ENCODE measurements at places on chromosomes 2 and 18.
A peak's percentile ranks its signal among the peaks of the same experiment; 100 is the strongest.

GRCh38 chr2:46461011-46461674, 18.2 kb upstream of the TMEM247 start:
- H3K4me1 ChIP-seq = peaks cover 7% of the 10 kb centered on the region
- peak; percentile 85 for DNase-seq
- no peak overlapping the region for H3K27ac ChIP-seq
- H3K27me3 ChIP-seq = no peaks in the 10 kb centered on the region
- no peaks in the 10 kb centered on the region for H3K36me3 ChIP-seq

- H3K27me3 ChIP-seq = peaks cover 15% of the 10 kb centered on the region
- H3K36me3 ChIP-seq = no peaks in the 10 kb centered on the region
- no peak for DNase-seq
These were observed 34.8 kb downstream of the TNS1 start for GRCh38 chr2:217968023-217968422.

DNA sequence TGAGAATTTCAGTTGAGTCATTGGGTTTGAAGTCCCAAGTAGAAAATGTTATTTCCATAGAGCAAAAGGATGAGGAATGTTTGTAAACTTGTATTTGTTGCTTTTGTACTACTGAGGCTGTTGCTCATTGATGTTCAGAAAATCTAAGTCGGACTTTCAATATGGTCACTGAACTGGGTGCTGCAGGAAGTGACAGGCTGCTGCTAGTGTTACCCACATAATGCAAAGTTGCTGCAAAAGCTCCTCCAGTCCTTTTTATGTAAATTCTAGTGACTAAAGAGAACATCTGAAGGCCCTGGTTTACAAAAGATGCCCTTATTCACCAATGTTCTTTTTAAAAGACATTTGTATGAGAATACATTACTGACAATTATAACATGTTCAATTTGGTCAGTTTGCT, 131.1 kb upstream of the FAM98A start:
- H3K27me3 ChIP-seq = no peaks in the 10 kb centered on the region
- no peaks in the 10 kb centered on the region for H3K4me1 ChIP-seq
- no peak overlapping the region for H3K4me3 ChIP-seq
- no peaks in the 10 kb centered on the region for H3K36me3 ChIP-seq
- no peak for DNase-seq

GRCh38 chr2:64447317-64448040, 6.5 kb upstream of the LGALSL start:
- H3K4me1 ChIP-seq = peaks cover 3% of the 10 kb centered on the region
- H3K4me3 ChIP-seq = no peak overlapping the region
- no peak for DNase-seq
- no peak overlapping the region for H3K27ac ChIP-seq

DNA sequence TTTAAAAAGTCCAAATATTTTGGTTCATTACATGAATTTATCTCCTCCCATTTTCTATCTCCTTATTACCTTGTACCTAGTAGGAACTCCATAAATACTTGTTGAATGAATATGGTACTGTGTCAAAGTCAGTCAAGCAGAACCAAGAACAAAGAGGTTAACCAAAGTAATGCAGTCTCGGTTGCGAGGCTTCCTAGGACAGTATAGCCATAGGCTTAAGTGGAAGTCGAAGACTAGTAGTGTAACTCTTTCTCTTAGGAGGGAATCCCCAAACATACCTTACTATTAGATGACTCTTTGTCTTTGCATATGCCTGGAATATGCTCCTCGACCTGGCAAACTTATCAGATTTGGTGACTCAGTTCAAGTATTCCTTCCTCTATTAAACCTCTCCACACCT, 4.8 kb downstream of the LIPT1 start:
- no peaks in the 10 kb centered on the region for H3K27me3 ChIP-seq
- no peak for DNase-seq
- H3K27ac ChIP-seq = no peak overlapping the region
- peaks cover 3% of the 10 kb centered on the region for H3K36me3 ChIP-seq
- H3K4me1 ChIP-seq = peaks cover 19% of the 10 kb centered on the region
- no peak overlapping the region for H3K4me3 ChIP-seq

DNA sequence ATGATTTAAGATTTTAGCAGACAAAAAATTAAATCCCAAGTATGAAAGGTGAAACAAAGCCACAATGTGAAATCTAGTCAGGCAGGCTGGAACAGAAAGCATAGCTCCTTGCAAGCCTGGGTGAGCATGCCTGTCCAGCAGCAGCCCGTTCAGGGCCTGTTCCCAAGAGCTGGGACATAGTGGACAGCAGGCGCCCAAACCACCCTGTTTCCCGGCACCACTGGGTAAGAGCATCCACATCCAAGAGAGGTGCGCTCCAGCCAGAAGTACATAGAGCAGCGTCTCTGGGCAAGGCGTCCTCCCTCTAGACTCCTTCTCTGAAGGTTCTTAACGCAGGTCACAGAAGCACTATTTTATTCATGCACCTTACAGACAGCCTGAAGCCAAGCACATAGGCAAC, 80.8 kb downstream of the DNER start:
- no peaks in the 10 kb centered on the region for H3K36me3 ChIP-seq
- peaks cover 13% of the 10 kb centered on the region for H3K27me3 ChIP-seq
- DNase-seq = no peak
- no peak overlapping the region for H3K4me3 ChIP-seq
- no peak overlapping the region for H3K27ac ChIP-seq

- no peak overlapping the region for H3K4me3 ChIP-seq
- no peaks in the 10 kb centered on the region for H3K4me1 ChIP-seq
- DNase-seq = no peak
- H3K36me3 ChIP-seq = no peaks in the 10 kb centered on the region
- no peaks in the 10 kb centered on the region for H3K27me3 ChIP-seq
- no peak overlapping the region for H3K27ac ChIP-seq
These were observed 332.3 kb upstream of the FIGN start for GRCh38 chr2:164068063-164068462.

- H3K36me3 ChIP-seq = no peaks in the 10 kb centered on the region
- DNase-seq = no peak
- H3K4me1 ChIP-seq = no peaks in the 10 kb centered on the region
- no peak overlapping the region for H3K27ac ChIP-seq
- H3K4me3 ChIP-seq = no peak overlapping the region
These were observed 851.8 kb upstream of the CRIM1 start for GRCh38 chr2:35503738-35504199.

DNA sequence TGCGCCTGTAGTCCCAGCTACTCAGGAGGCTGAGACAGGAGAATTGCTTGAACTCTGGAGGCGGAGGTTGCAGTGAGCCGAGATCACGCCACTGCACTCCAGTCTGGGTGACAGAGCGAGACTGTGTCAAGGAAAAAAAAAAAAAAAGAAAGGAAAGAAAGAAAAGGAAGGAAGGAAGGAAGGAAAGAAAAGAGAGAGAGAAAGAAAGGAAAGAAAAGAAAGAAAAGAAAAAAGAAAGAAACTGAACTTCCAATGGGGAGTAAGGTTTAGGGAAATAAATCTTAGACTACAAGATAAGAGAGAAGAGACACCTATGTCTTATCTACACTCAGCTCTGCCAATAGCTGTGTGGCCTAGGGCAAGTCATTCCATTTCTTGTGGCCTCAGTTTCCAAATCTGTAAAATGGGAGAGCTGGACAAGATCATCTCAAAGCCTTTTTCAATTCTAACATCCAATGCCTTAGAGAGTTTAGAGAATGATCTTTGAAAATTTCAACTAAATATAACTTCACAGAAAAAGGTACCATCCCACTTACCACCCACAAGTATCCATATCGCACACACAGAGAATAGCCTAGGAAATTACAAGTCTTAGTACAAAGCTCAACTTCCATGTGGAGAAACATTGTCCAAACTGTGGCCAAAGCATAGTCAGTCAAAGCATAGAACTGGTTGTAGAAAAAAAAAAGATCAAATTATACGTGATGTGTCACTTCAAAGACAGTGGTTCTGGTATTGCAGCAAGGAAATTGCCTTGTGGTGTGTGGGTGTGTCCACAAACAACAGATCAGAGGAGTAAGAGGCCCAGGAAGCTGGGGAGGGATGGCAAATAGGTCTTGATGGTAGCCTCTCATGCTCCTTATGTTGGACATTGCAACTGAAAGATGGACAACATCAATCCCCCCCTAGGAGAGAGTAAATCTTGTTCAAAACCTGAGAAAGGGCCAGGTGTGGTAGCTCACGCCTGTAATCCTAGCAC, 42.4 kb downstream of the SLC14A2 start:
- peaks cover 31% of the 10 kb centered on the region for H3K4me1 ChIP-seq
- H3K4me3 ChIP-seq = no peak overlapping the region
- no peak overlapping the region for H3K27ac ChIP-seq
- no peaks in the 10 kb centered on the region for H3K36me3 ChIP-seq
- peak; percentile 53 for DNase-seq

- H3K4me1 ChIP-seq = peaks cover 12% of the 10 kb centered on the region
- peaks cover 27% of the 10 kb centered on the region for H3K27me3 ChIP-seq
- H3K36me3 ChIP-seq = no peaks in the 10 kb centered on the region
- H3K27ac ChIP-seq = no peak overlapping the region
These were observed 28.3 kb upstream of the INSIG2 start for GRCh38 chr2:118059919-118060478.

GRCh38 chr2:100046961-100047947, 95.1 kb downstream of the AFF3 start:
- no peaks in the 10 kb centered on the region for H3K36me3 ChIP-seq
- no peak overlapping the region for H3K27ac ChIP-seq
- no peaks in the 10 kb centered on the region for H3K27me3 ChIP-seq
- no peaks in the 10 kb centered on the region for H3K4me1 ChIP-seq
- no peak for DNase-seq

DNA sequence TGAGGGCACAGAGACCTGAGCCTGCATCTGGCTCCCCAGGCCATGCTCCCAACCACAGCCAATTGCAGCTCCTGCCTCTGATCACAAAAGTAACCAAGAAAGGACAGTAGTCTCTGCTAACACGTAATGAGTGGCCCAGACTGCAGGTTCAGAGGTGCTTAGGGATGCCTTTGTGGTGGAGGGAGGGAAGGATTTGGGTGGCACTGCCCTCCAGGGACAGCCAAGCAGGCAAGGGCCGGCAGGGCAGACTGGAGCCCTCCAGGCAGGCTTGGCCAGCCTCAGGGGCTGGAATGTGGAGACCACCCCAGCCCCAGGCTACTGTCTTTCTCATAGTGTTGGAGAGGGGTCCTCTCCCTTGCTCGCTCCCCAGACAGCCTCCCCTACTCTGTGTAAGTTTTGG, 114.5 kb upstream of the SMAD2 start:
- H3K4me3 ChIP-seq = no peak overlapping the region
- no peak overlapping the region for H3K27ac ChIP-seq
- H3K27me3 ChIP-seq = no peaks in the 10 kb centered on the region
- no peak for DNase-seq
- H3K4me1 ChIP-seq = no peaks in the 10 kb centered on the region
- no peaks in the 10 kb centered on the region for H3K36me3 ChIP-seq

- H3K4me3 ChIP-seq = no peak overlapping the region
- no peak overlapping the region for H3K27ac ChIP-seq
- H3K27me3 ChIP-seq = peaks cover 56% of the 10 kb centered on the region
- peaks cover 9% of the 10 kb centered on the region for H3K4me1 ChIP-seq
These were observed 3.6 kb downstream of the ALK start for GRCh38 chr2:29917781-29918180.

GRCh38 chr2:7847321-7847720, 834.5 kb upstream of the ID2 start:
- peaks cover 32% of the 10 kb centered on the region for H3K4me1 ChIP-seq
- no peak for DNase-seq
- no peak overlapping the region for H3K4me3 ChIP-seq
- peak overlapping the region; percentile 75 for H3K27ac ChIP-seq
- H3K36me3 ChIP-seq = no peaks in the 10 kb centered on the region

- no peak for DNase-seq
- no peak overlapping the region for H3K4me3 ChIP-seq
- no peak overlapping the region for H3K27ac ChIP-seq
These were observed 47.9 kb downstream of the E2F6 start for GRCh38 chr2:11417946-11418585.

GRCh38 chr18:75226286-75226955, 15.8 kb downstream of the TSHZ1 start:
- H3K27ac ChIP-seq = no peak overlapping the region
- no peak for DNase-seq
- no peak overlapping the region for H3K4me3 ChIP-seq
- peaks cover 30% of the 10 kb centered on the region for H3K4me1 ChIP-seq
- no peaks in the 10 kb centered on the region for H3K36me3 ChIP-seq
- no peaks in the 10 kb centered on the region for H3K27me3 ChIP-seq

- H3K4me3 ChIP-seq = no peak overlapping the region
- H3K4me1 ChIP-seq = no peaks in the 10 kb centered on the region
- H3K27ac ChIP-seq = no peak overlapping the region
- no peaks in the 10 kb centered on the region for H3K27me3 ChIP-seq
- DNase-seq = no peak
These were observed 420.1 kb downstream of the LRP1B start for GRCh38 chr2:141710589-141711239.

- peak; percentile 46 for DNase-seq
- peaks cover 30% of the 10 kb centered on the region for H3K4me1 ChIP-seq
- no peak overlapping the region for H3K27ac ChIP-seq
- H3K36me3 ChIP-seq = peaks cover 5% of the 10 kb centered on the region
- H3K27me3 ChIP-seq = no peaks in the 10 kb centered on the region
- H3K4me3 ChIP-seq = no peak overlapping the region
These were observed 3.7 kb downstream of the HDAC4 start for GRCh38 chr2:239396881-239397681.

DNA sequence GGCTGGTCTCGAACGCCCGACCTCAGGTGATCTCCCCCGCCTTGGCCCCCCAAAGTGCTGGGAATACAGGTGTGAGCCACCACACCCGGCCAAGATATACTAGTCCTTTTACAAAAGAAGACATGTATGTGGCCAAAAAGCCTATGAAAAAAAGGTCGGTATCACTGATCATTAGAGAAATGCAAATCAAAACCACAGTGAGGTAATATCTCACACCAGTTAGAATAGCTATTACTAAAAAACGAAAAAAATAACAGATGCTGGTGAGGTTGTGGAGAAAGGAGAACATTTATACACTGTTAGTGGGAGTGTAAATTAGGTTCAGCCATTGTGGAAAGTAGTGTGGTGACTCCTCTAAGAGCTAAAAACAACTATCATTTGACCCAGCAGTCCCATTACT, 26.4 kb downstream of the KLHL23 start:
- DNase-seq = no peak
- peaks cover 1% of the 10 kb centered on the region for H3K27me3 ChIP-seq
- H3K36me3 ChIP-seq = no peaks in the 10 kb centered on the region
- no peak overlapping the region for H3K4me3 ChIP-seq
- H3K27ac ChIP-seq = no peak overlapping the region

- no peak for DNase-seq
- peaks cover 46% of the 10 kb centered on the region for H3K4me1 ChIP-seq
- peaks cover 29% of the 10 kb centered on the region for H3K36me3 ChIP-seq
- H3K4me3 ChIP-seq = no peak overlapping the region
- peak overlapping the region; percentile 15 for H3K27ac ChIP-seq
- no peaks in the 10 kb centered on the region for H3K27me3 ChIP-seq
These were observed 11.5 kb downstream of the VPS4B start for GRCh38 chr18:63410792-63411191.

All from activated CD4-positive, alpha-beta memory T cell treated with anti-CD3 and anti-CD28 coated beads for 36 hours (primary cell).